ENCODE measurements at places on chromosomes 2 and 18.
A peak's percentile ranks its signal among the peaks of the same experiment; 100 is the strongest.

GRCh38 chr2:127598711-127599110, 47.2 kb upstream of the GPR17 start:
- H3K4me1 ChIP-seq, result no peaks in the 10 kb centered on the region
- H3K36me3 ChIP-seq, result no peaks in the 10 kb centered on the region
- H3K27ac ChIP-seq, result no peak overlapping the region
- peaks cover 2% of the 10 kb centered on the region for H3K27me3 ChIP-seq

DNA sequence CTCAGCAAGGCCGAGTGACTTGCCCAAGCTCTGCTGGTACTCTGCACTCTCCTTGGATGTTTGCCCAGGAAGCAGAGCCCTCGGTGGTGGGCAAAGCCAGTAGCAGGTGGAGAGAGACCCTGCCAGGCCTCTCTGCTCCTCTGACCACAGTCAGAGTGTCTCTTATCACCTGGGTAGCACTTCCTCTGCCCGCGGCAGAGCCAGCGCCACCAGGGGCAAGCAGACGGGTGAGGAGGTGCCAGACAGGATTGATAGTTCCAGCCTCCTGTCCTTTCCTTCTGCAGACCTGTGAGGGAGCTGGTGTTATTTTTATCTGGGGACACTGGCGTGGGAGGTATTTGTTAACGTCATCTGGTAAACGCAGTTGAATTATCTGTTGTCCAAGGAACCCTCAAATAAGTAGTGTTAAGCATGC, 152.9 kb downstream of the SMAD7 start:
- no peak for DNase-seq
- H3K4me3 ChIP-seq, result no peak overlapping the region
- H3K27ac ChIP-seq, result no peak overlapping the region

DNA sequence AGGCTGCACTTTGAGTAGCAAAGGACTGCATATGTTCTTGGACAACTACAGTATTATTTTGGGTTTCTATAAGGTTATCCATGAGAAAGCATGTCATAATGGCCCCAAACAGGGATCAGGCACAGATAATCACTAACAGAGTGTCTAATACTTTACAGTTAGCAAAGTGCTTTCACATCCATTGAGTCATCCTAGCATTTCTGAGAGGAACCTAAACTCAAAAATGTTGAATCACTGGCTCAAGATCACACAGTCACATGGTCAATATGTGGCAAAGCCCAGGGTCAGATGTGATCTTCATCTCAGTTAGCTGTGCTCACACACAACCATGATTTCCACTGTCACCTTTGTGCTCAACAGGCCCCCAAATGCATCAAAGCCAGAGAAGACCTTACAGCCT, 156.1 kb upstream of the VRK2 start:
- no peaks in the 10 kb centered on the region for H3K36me3 ChIP-seq
- H3K27me3 ChIP-seq, result no peaks in the 10 kb centered on the region
- DNase-seq, result no peak
- H3K4me3 ChIP-seq, result no peak overlapping the region
- no peak overlapping the region for H3K27ac ChIP-seq

GRCh38 chr2:134386310-134386709, 132.4 kb downstream of the MGAT5 start:
- H3K27ac ChIP-seq, result no peak overlapping the region
- H3K36me3 ChIP-seq, result peaks cover 4% of the 10 kb centered on the region
- H3K4me3 ChIP-seq, result no peak overlapping the region
- H3K27me3 ChIP-seq, result no peaks in the 10 kb centered on the region
- DNase-seq, result no peak

DNA sequence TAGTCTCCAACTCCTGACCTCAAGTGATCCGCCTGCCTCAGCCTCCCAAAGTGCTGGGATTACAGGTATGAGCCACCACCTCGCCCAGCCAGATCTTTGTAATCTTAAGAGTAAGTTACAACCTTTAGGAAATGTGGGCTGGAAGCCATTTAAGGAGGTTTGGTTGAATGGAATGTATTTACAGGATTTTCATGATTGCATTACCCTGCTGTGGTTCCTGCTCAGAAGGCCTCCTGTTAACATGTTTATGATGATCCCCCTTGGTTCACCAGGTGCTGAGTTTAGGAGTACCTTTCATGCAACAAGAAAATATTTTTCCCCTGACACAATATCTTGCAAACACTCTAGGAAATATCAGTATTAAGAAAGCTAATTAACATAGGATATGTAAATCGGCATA, 187.4 kb upstream of the SH3BP4 start:
- DNase-seq, result no peak
- no peak overlapping the region for H3K27ac ChIP-seq
- H3K4me1 ChIP-seq, result no peaks in the 10 kb centered on the region

GRCh38 chr2:70104231-70105111, 17.2 kb downstream of the PCBP1 start:
- no peaks in the 10 kb centered on the region for H3K27me3 ChIP-seq
- DNase-seq, result no peak
- H3K36me3 ChIP-seq, result no peaks in the 10 kb centered on the region
- H3K4me1 ChIP-seq, result peaks cover 7% of the 10 kb centered on the region
- peak overlapping the region; percentile 25 for H3K4me3 ChIP-seq

GRCh38 chr2:142596334-142597088, 281.0 kb upstream of the KYNU start:
- no peaks in the 10 kb centered on the region for H3K27me3 ChIP-seq
- H3K4me1 ChIP-seq, result no peaks in the 10 kb centered on the region

DNA sequence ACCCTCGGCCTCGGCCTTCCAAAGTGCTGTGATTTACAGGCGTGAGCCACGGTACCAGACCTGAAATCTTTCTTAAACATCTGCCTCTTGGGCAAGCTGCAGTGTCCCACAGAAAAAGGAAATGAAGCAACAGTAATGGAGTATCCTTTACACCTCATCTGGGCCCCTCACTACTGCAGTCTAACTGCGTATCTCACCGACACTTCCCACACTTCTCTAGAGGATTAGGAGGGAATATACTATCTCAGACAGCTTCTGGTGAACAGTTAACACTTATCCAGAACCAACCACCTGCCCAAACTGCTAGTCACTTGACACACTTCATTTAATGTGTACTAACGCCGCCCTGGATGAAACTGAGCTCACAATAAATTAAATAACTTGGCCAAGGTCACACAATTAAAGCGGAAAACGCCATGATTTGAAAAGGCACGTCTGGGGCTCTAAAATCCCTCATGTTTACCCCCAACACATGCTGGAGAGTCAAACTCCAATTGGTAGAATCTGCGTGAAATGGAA, 993 bp downstream of the COX7A2L start:
- DNase-seq, result no peak
- peaks cover 5% of the 10 kb centered on the region for H3K36me3 ChIP-seq
- H3K4me1 ChIP-seq, result peaks cover 23% of the 10 kb centered on the region
- peak overlapping the region; percentile 96 for H3K27ac ChIP-seq
- peaks cover 3% of the 10 kb centered on the region for H3K27me3 ChIP-seq

DNA sequence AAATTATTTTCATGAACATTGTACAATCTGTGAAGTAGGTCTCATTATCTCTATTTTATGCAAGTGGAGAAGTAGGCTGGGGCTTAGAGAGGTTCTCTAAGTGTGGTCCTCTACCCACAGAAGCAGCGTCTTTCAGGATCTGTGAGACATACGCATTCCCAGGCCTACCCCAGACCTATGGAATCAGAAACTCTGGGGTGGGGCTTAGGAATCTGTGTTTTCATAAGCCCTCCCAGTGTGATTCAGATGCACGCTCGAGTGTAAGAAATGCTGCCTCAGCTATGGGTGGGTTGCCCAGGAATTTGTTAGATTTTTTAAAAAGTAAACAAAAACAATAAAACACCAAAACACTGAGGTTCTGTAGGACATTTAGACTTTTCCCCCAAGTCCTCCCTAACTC, 14.8 kb upstream of the ZAP70 start:
- no peak overlapping the region for H3K4me3 ChIP-seq
- no peaks in the 10 kb centered on the region for H3K27me3 ChIP-seq
- no peak for DNase-seq
- H3K4me1 ChIP-seq, result no peaks in the 10 kb centered on the region
- H3K36me3 ChIP-seq, result no peaks in the 10 kb centered on the region

DNA sequence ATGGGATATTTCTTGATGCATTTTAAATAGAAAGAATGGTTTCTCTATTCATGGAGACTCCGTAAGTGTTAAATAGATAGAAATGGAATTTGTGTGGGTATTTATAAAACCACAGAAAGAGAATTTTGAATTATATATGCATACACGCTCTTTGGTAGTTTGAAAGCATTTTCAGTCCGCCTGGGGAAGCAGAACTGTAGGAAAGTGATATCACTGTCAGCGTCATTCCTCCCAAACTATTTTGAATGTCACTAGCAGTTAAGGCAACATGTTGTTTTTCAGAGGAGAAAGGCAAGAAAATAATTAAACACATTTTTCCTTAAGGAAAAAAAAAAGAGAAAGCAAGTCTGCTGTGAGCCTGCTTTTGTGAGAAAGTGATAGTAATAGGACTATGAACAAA, 8.7 kb upstream of the ERMN start:
- no peaks in the 10 kb centered on the region for H3K27me3 ChIP-seq
- H3K4me1 ChIP-seq, result peaks cover 31% of the 10 kb centered on the region
- no peaks in the 10 kb centered on the region for H3K36me3 ChIP-seq
- no peak overlapping the region for H3K27ac ChIP-seq
- H3K4me3 ChIP-seq, result no peak overlapping the region

- no peak for DNase-seq
- no peaks in the 10 kb centered on the region for H3K36me3 ChIP-seq
These were observed 3.5 kb downstream of the NBEAL1 start for GRCh38 chr2:203018181-203018580.

DNA sequence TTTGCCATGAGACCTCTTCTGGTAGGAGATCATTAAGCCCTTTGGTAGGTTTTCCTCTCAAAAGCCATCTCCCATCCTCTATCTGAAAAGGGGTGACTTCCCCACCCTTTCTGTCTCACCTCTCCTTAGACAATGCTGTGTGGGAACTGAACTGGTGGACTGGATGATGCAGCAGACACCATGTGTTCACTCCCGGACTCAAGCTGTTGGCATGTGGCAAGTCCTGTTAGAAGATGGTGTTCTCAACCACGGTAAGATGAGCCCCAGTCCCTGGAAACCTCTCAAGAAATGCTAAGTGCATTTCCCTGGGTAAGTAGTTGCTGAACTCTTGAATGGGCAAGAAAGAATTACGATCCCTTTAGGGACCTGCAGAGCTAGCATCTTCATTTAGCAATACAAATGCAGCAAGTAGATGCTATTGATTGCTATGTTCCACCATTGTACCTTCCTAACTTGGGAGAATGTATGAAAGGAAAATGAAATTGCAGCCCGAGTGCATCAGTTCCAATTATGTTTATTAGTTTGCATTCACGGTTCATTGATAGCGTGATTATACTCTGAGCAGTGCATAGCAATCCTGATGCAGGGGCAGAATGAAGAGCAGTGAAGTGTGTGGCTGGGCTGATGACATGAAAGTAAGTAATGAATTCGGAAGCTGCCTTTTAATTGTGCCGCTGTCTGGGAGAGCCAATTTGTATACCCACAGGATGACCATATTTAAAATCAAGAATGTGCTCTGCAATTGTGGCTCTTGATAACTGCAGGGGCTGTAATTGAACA, 110.0 kb upstream of the MAP3K20 start:
- peaks cover 10% of the 10 kb centered on the region for H3K4me1 ChIP-seq
- H3K36me3 ChIP-seq, result no peaks in the 10 kb centered on the region
- H3K27me3 ChIP-seq, result peaks cover 6% of the 10 kb centered on the region
- DNase-seq, result no peak
- no peak overlapping the region for H3K27ac ChIP-seq

DNA sequence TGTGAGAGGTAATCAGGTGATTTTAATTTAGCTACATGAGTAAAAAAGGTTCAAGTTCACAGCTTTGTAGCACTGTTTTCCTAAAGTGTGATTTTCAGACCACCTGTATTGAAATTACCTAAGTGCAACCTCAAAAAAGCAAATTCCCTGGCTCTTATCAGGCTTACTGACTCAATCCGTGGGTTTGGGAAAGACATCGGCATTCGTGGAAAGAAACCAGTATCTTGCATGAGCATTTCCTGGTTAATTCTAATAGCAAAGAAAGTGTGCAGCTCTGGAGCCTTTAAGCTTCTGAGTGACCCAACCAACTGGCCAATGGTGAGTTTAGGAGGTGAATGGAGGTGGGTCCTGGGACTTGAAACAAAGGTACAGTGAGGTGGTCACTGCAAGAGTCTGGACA, 300.9 kb downstream of the NBAS start:
- H3K27me3 ChIP-seq, result no peaks in the 10 kb centered on the region
- DNase-seq, result no peak
- H3K36me3 ChIP-seq, result peaks cover 4% of the 10 kb centered on the region
- no peak overlapping the region for H3K4me3 ChIP-seq

DNA sequence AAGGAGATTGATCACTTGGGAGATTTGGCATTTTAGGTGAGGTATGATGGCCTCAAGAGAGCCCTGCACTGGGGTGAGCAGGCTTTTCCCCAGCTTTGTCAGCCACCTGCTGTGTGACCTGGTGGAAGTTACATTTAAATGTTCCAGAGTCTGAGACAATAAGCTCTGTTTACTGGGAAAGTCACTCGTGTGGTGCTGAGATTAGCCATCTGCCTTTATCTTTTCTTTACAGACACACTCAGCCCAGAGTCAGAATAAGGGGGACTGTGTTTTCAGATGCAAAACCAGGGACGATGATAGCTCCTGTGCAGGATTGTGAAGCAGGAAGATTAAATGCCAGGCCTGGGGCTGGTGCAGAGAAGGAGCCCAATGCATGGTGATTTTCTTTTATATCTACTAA, 47.9 kb downstream of the SH3RF3 start:
- peaks cover 16% of the 10 kb centered on the region for H3K27me3 ChIP-seq
- peaks cover 3% of the 10 kb centered on the region for H3K4me1 ChIP-seq
- H3K36me3 ChIP-seq, result no peaks in the 10 kb centered on the region

- H3K36me3 ChIP-seq, result no peaks in the 10 kb centered on the region
- H3K27ac ChIP-seq, result no peak overlapping the region
- no peak overlapping the region for H3K4me3 ChIP-seq
- H3K27me3 ChIP-seq, result no peaks in the 10 kb centered on the region
- no peaks in the 10 kb centered on the region for H3K4me1 ChIP-seq
- no peak for DNase-seq
These were observed 111.9 kb upstream of the MAPRE2 start for GRCh38 chr18:34929336-34929780.

DNA sequence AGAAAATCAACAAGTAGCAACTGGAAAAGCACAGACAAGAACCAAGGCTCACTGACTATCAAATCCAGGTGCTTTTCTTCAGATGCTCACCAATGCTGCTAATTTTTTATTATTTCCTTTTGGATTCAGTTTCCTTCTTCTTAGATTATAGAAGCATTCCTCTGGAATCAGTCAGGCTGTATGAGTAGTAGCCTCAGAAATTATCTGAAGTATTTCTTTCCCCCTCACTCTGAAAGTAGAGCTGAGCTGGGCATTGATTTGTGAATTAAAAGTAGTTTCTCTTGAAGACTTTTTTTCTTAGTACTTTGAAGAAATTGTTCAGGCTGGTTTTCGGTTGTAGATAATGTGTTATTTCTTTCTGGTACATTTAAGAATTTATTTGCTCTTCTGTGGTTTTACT, 273.7 kb downstream of the NOL4 start:
- DNase-seq, result no peak
- no peak overlapping the region for H3K27ac ChIP-seq
- no peaks in the 10 kb centered on the region for H3K4me1 ChIP-seq
- no peaks in the 10 kb centered on the region for H3K36me3 ChIP-seq
- no peaks in the 10 kb centered on the region for H3K27me3 ChIP-seq
- no peak overlapping the region for H3K4me3 ChIP-seq
